ENCODE measurements at places on chromosomes 5 and 9.

- DNase-seq: no peak
These were observed 74.8 kb downstream of the ICE1 start for GRCh38 chr5:5497152-5497788.

DNA sequence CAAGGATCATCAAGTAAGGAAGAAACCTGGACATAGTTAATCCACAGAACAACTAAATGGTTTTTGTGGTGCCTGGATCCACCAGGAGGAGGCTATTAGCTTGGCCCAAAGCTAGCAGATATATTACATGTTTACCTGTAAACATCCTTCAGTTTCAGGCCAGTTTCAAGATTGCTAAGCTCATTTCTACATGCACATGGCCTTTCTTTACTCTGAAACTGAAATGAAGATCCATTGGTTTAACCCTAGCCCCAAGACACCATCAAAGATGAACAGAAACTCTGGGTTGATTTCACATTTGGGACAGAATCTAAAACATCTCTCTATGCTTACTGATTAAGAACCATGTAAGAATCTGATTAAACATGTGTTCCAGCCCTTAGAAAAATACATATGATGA is 611.8 kb downstream of the TLE1 start:
- DNase-seq: no peak

- DNase-seq: no peak
These were observed 1921.6 kb upstream of the WWC1 start for GRCh38 chr5:166369807-166370206.

GRCh38 chr5:31487506-31487905 is 44.4 kb downstream of the DROSHA start:
- no peak for DNase-seq

GRCh38 chr9:90801241-90801972 is at the start of gene SYK:
Gene SYK (plus strand): TSS chr9:90801819. CDS start chr9:90843899, 42,080 bp downstream.
- peak; percentile 77 for DNase-seq

GRCh38 chr9:13020146-13021040 is 245.6 kb downstream of the LURAP1L start:
- DNase-seq: no peak

DNA sequence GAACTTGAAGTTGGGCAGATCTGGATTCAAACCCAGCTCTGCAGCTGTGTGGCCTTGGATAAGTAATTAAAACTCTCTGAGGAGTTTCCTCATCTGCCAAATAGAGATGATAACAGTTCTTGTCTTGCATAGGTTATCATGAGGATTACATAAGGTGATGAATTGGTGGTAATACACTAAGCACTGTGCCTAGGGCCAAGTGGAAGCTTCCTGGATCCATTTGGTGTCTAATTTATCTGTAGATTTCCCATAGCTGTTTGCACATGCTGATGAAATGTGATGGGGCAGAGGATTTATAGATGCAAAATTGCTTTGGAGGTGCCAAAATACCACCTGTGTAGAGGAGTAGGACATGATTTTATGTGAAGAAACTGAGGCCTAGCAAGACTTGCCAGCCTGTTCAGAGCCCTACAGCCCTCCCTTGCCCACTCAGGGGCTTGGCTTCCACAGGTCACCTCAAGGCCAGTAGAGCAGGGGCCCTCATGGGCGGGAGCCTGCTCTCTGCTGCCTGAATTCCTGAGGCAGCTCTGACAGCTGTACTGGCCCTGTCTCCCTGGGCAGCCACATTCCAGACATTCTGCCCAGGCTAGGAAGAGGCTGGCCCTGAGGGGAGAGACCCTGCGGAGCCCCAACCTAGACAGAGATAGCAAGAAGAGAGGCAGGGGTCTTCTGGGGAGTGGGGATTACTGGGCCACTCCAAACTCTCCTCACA is 5.9 kb upstream of the FAT2 start:
- no peak for DNase-seq

- no peak for DNase-seq
These were observed 26.6 kb downstream of the LHX6 start for GRCh38 chr9:122202111-122202510.

DNA sequence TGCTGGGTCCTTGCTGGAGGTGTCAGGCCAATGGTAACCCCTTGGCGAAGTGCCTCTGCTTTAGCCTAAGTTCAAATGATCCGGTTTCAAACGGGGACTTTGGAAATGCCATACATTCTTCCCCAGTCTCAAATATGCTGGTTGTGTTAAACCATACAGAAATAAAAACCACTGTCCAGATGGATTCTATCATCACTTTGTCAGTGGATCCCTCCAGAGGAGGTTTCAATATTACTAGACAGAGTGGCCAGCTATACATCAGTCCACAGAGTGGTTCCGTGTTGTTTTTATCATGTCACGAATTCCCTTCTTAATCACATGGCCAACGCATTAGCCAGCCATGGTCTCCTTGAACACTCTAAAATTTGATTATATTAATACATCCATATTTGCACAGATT is 7.3 kb upstream of the RANBP17 start:
- DNase-seq: no peak

DNA sequence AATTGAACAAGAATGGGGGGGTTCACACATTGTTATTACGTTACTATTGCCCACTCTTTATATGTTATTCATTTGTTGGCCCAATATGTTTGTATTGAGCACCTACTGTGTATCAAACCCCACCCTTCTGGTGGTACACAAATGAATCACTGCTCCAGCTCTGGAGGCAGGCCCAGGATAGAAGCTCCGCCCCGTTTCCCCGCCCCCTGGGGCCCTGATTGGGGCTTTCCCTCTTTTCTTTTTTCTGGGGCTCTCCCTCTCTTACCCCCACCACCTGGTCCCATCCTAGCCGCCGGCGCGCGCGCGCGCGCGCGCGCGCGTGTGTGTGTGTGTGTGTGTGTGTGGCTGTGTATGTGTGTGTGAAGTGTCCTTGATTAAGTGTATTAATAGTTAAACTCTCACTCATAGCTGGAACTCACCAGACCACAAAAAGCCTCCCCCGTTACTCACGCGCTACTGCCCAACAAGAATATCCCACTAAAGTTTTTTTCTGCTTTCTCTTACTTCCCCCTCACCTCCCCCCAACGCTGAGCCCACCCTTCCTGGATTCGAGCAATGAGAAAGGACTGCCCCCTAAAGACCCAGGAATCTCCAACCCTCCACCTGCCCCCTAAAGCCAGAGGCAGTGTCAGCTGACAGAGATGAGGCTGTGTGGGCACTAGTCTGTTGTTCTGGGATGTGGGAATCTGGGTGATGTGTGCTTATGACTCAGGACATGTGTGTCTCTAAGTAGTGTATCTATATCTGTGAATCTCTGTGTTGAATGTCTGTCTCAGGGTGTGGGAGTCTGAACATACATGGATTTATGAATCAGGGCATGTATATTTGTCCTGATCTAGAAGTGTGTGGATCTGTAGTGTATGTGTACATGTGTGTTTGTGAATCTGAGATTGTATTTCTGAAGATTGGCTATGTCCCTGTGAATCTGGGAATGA is 4.0 kb downstream of the CXXC5 start:
- no peak for DNase-seq

DNA sequence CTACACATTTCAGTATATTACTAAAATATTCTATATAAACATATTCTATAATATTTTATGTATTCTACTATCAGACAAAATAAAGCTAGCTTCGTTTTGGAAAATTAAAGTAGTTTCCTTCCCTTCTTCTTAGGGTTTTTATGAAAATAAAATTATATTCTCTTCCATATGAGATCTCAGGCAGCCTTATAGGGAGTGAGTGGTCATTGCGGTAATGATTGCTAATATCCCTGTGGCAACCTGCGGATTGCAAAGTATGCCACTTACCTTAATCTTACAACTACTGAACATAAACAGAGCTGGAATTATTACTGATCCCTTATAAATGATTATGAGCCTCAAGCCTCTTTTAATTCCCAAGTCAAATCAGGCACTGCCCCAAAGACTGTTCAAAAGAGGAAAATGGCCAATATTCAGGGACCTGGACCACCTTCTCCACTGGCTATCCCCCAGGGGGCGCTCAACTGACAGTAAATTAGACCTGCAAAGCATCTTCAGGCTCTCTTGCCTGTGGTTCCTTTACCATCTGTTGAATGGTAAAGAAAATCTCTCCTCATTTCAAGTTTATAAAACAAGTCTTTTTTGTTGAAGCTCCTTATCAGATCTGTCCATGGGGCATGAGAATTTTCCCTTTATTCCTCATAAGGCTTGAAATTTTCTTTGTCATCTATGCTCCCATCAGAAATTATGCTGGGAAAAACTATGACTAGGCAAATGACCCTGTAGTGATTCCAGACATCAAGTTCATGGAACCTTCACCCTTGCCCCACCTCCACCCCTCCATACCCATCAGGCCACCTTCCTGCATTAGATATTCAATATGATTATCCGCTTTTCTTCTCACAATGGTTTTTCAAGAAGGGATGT is 163.9 kb downstream of the CEMIP2 start:
- DNase-seq: peak; percentile 77

GRCh38 chr5:1038417-1039209 is 30.0 kb downstream of the NKD2 start:
- DNase-seq: no peak

DNA sequence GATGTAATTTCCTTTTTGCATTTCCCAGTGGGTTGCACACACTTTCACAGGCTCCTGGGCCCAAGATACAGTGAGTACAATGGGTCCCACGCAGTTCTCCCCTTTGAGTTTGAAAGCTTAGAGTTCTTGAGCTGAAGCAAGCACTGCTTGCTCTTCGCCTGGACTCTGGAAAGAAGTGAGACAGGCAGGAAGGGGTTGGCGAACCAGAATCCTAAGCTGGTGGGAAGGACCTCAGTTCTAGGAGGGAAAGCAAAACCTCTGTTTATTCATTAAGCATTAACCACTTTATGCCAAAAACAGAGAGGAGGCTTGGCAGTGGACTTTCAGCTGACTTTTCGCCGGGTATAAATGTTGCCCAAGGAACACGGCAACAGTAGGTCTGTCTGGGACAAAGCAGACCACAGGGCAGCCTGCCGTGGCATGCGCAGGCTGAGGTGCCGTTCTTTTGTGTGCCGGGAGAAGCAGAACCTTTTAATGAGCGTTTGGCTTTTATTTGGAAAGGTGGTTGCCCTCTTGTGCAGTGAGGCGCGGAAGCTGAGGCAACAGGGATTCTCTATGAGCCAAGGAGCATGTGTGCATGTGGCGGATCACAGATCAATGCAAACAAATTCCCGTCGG is 239.9 kb upstream of the PANK3 start:
- no peak for DNase-seq

GRCh38 chr5:173456181-173456580 is 128.0 kb upstream of the STC2 start:
- no peak for DNase-seq

GRCh38 chr5:159567461-159567860 is 237.2 kb upstream of the IL12B start:
- DNase-seq: no peak

- no peak for DNase-seq
These were observed 161.9 kb upstream of the ACOT12 start for GRCh38 chr5:81555865-81556264.

- no peak for DNase-seq
These were observed 26.3 kb upstream of the GABRP start for GRCh38 chr5:170757182-170757601.

Data from LoVo (cell line).